Activated T-cell treated with anti-CD3 and anti-CD28 coated beads, Interleukin-2, amount 50 U/mL, for 1 hour (primary cell): ENCODE measurements at places on chromosomes 5 and 9.
A peak's percentile ranks its signal among the peaks of the same experiment; 100 is the strongest.

GRCh38 chr9:127927201-127927987 is 3.2 kb downstream of the PIP5KL1 start:
- peak; percentile 79 for DNase-seq

- DNase-seq: no peak
Observed at GRCh38 chr5:172864747-172865146, 30.7 kb downstream of the ERGIC1 start.

DNA sequence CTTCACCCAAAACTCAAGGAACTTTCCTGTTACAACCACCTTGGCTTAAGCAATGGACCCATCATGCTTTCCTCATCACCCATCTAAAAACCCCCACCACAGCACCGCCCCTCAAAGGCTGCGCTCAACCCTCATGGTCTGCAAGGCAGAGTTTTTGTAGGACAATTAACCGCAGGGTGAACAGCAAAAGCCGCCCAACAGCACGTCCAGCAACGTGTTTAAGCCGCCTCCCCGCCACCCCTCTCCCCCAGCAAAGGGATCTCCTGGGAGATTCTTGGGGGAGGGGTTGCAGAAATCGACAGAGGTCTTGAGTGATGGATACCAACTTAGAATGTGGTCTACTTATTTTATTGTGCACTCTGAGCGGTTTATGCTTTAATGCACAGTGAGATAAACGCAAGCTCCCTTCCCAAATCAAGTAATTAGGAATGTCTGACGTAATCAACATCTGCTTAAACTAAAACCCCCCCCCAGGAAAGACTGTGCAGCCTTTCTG is 1.9 kb downstream of the ROR2 start:
- DNase-seq: no peak

GRCh38 chr9:83196946-83197345 is 134.0 kb upstream of the RASEF start:
- DNase-seq: no peak

GRCh38 chr5:82100303-82101077 is 128.7 kb downstream of the ATG10 start:
- no peak for DNase-seq

- no peak for DNase-seq
Observed at GRCh38 chr9:90555351-90556057, 87.1 kb downstream of the DIRAS2 start.

DNA sequence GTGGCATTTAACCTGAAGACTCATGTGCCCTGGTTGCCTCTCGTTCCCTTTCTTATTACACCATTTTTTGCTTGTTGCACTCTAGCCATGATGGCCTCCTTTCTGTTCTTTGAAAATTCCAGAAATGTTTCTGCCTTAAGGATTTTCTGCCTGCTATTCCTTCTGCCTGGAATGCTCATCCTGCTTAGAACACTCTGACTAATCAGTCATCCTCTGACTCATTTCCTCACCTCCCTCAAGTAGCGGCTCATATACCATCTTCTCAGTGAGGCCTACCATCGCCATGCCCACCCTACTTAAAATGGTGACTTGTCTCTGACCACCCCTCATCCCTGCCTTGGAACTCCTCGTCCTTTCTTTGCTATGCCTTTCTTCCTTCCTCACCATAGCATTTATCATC is 68.8 kb downstream of the KIF4B start:
- DNase-seq: no peak

- no peak for DNase-seq
Observed at GRCh38 chr9:25350011-25350410, 328.2 kb downstream of the TUSC1 start.

DNA sequence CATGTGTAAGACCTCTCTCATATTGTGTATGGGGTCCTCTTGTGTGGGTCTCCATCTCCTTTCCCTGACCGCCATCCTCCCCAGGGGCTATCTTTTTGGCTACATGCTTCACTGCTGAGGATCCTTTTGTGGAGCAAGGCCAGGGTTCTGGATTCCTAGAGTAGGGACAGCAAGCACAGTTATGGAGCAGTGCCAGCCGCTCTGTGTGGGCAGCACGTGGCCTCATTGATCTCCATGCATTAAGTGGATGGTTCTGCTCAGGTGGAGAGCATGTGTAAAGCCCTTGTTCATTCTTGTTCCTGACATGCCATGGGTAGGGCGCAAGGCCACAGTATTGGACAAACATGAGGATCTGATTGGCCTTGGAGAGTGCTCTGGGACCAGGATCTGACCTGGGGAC is 8.9 kb downstream of the PHF2 start:
- DNase-seq: no peak

DNA sequence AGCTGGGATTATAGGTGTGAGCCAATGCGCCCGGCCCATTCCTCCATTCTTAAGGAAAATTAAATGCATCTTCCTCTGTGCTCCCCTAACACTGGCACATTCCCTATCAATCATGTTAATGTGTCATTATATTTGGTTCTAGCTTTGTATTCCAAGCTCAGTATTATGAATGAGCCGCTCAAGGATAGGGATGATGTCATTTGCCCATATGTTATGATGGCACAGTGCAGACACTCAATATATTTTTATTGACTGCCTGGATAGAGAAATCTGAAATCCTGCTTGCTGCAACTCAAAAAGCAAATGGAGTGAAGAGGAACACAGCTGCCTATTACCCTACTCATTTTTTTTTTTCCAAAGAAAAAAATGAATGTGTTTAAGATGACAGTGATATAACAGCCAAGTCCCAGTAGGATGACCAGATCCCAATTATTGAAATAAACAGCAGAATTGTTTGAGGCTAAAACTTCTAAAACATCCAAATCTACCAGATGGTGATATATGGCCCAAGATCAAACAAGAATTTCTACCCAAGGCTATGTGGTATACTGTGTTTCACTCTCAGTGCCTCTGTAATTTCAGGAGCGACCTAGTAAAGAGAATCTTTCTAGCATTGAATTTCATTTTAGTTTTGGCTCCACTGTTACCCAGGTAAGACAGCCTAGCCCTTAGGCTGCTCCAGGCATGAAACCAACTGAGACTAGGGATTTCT is 16.3 kb downstream of the SUSD1 start:
- no peak for DNase-seq

GRCh38 chr9:105176194-105176593 is 68.3 kb upstream of the SLC44A1 start:
- no peak for DNase-seq
